ENCODE measurements at places on chromosomes 16 and 17. TPM values are rescaled to one million over a fixed set of nuclear protein-coding genes. Genes with fewer than 3 reads are reported as not detected.
A peak's percentile ranks its signal among the peaks of the same experiment; 100 is the strongest.

The MRPS23 gene
- total RNA-seq = 35.7 TPM

The ABI3 gene
- total RNA-seq = 3.1 TPM

The LITAFD gene
- total RNA-seq = not detected

The CACNG5 gene
- total RNA-seq = not detected

The PIPOX gene
- total RNA-seq = 1.6 TPM

The C16orf74 gene
- total RNA-seq = 1.3 TPM

- DNase-seq = no peak
These were observed 4.3 kb upstream of the SETD6 start for GRCh38 chr16:58510776-58511628.

- peak; percentile 19 for DNase-seq
These were observed 37.7 kb downstream of the USP32 start for GRCh38 chr17:60354223-60354622.

DNA sequence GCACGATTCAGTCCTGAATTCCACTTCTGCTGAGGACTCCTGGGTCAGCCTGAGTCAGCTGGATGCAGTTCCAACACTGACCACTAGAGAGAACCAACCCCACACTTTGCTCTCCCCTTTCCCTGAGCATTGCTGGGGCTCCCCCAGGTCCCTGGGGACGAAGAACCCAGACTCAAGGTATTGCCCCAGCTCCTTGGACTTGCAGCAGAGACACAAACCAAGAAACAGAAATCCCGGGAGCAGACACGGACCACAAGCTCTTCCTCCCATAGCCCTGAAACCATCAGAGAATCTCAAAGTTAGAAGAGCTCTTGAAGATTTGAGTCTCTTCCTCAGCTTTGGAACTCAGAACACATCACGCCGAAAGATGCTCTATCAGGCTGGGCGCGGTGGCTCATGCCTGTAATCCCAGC, 678 bp upstream of the GH1 start:
- DNase-seq = peak; percentile 59

DNA sequence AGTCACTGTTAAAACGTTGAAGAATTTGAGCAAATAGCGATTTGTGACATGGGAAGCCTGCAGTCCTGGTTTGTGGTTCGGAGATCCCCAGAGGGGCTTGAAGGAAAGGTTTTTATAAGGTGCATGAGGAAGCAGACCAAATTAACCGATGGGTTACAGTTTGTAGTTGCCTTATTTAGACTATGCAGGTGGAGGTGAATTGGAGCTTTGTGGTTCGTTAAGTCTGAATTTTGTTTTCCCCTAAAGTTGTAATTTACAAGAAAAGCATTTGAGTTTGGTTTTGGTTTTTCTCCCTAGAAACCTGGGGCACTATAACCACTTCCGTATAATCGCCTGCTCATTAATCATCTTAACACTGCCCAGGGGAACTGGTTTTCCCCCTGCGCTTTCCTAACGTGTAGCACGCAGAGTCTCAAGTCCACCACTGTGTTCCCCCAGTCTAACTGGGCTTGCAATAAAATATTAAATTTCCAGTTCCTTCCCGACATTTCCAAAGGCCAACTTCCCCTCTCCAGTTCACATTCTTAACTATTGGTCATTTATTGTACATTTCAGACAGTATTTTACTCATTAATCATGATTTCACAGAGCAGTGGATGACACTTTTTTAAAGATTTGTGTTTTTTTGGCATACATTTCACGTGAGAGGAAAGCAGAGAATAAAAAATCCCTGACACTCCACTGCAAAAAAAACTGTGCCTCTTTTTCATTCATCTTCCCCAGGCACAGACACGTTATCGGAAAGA, 932 bp downstream of the ZNF267 start:
- peak; percentile 40 for DNase-seq

- no peak for DNase-seq
These were observed 24.7 kb upstream of the CES5A start for GRCh38 chr16:55899857-55900256.

- DNase-seq = no peak
These were observed 770.8 kb upstream of the SOX9 start for GRCh38 chr17:71349908-71350600.

DNA sequence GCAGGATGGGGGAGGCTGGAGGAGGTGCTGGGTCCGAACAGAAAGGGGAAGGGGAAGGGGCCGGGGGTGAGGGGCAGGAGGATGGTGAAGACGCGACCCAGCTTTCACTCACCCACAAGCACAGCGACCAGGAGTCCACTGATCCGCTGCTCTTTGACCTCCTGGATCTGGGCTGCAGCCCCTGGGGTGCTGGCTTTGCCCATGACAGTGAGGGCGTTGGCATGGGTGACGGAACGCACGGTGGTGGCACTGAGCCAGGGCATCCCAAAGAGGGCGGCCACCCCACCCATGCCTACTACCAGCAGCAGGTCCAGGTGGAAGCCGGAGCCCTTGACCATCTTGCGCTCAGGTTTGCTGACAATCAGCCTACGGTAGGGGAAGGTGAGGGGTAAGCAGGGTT, 14.9 kb downstream of the SLC4A1 start:
- DNase-seq = no peak

DNA sequence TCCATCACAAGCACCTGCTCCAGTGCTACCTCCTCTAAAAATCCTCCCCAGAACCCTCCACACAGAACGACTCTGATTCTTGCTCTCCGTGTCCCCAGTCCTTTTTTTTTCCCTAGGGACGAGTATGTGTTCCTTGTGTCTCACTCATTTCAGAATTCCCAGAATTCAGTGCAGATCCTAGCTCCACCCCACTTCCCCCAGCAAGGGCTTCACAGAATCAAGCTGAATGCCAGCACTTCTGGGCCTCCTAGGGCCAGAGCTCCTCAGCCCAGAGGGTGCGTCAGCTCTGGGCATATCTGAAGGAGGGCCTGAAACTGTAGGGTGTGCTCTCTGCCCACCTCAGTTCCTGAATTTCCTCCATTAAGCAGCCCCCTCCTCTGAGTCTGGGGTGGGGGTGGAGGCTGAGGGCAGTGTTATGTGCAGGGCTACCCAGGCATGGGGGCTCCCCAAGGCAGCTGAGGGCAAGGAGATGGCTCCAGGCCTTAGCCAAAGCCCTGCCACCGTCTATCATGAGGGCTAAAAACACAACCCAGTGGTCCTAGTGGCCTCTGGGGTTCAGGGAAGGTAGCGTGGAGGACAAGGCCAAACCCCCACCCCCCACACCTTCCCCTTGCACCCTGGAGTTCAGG, 6.5 kb downstream of the UNC119 start:
- no peak for DNase-seq

DNA sequence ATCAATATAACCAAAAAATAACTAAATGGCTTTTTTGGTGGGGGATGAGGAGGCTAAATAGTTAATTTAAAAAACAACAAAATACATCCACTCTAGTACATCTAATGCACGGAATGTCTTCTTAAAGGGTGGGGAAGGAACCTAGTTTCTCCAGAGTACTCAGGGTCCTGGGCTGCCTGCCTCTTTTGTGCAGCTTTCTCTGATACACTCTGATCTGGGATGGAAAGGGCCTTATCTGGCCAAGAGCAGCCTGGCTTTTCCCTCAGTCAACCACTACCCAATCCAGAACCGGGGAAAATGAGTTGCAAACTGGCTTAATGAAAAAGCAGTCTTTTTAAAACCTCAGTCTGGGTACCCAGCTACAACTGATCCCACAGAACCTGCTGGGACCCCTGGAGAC, 42.9 kb downstream of the DCUN1D3 start:
- no peak for DNase-seq

GRCh38 chr17:61468263-61468907, 16.2 kb downstream of the TBX4 start:
- no peak for DNase-seq

- DNase-seq = peak; percentile 91
These were observed 22.2 kb downstream of the TEX2 start for GRCh38 chr17:64240741-64241347.

GRCh38 chr17:79760197-79760906, 17.6 kb upstream of the CBX2 start:
- DNase-seq = no peak

GRCh38 chr17:78724544-78724943, 57.5 kb downstream of the CYTH1 start:
- DNase-seq = no peak

DNA sequence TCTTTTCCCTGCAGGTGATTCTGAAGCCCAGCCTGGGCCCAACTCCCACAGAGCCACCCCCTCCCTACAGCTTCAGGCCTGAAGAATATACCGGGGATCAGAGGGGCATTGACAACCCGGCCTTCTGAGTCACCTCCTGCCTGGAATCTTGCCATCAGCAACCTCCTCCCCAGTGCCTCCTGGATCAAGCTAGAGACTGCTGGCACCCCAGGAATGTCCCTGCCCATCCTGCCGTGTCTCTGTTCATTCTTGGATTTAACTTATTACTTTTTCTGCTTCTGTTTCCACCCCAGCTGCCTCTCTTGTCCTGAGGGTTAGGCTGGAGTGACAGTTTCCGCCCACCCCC, 4.9 kb downstream of the TMEM92 start:
- no peak for DNase-seq

GRCh38 chr17:6240001-6240400, 169.8 kb downstream of the WSCD1 start:
- no peak for DNase-seq

DNA sequence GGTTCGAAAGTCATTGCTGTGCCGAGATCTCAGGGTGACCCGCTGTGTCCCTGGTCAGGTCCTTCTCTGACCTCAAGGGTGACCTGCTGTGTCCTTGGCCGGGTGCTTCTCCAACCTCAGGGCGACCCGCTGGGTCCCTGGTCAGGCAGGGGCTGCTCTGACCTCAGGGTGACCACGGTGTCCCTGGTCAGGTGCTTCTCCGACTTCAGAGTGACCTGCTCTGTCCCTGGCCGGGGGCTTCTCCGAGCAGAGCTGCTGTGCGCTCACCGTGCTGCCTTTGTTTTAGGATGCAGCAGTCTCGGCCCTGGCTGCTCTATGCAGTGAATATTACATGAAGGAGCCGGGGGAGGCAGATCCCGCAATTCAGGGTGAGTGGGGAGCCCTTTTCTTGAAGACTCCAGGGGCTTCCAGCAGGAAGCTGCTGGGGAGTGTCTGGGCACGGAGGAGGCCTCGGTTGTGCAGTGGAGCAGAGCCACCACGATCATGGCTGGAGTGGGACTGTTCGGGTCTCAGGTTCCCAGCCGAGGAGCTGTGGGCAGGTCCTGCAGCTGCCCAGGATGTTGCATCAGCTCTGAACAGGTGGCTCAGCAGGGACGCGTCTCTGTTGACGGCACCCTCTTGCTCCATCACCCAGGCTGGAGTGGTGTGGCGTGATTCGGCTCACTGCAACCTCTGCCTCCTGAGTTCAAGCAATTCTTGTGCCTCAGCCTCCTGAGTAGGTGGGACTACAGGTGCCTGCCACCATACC, 83.7 kb upstream of the ZNF750 start:
- DNase-seq = no peak

DNA sequence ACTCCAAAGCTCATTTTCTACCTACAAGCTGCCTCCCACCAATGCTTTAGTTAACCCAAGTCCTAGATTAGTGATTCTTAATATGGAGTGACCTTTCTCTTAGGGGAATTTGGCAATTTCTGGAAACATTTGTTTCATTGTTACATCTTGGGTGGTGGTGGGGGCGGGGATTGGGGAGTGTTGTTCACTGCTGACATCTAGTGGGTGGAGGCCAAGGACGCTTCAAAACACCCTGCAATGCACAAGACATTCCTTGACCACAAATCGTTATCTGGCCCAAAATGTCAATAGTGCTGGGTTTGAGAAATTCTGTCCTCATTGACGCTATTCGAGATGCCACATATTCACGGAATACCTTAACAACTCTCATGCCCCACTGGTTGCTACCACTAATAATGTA, 282.9 kb downstream of the RBFOX1 start:
- no peak for DNase-seq

GRCh38 chr16:17241264-17241835, 229.4 kb downstream of the XYLT1 start:
- DNase-seq = peak; percentile 28

DNA sequence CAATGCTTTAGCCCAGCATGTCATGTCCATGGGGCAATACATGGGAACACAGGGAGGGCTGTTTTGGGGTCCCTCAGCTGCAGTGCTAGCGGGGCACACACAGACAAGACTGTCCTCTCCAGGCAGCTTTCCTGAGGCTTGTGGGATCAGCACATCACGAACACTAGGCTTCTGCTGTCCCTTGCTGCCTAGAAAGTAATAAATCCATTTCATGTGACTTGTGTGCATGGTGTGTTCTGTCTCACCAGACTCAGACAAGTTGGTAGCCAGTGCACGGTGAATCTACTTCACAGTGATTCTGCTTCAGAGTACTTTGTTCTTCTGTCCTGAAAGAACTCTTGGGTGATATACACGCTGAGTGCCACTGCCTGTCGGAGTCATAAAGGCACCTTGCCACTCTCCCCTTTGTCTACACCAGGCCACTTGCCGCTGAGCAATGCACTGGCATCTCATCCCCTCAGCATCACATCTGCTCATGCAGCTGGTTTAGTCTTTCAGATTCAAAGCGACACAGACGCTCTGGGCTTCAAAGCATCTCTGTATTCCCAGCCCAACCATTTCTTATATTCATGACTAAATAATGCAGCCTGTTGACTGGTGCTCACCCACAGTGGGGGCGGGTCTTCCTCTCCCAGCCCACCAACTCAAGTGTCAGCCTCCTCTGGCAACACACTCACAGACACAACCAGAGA, 95.2 kb upstream of the COX10 start:
- DNase-seq = no peak

DNA sequence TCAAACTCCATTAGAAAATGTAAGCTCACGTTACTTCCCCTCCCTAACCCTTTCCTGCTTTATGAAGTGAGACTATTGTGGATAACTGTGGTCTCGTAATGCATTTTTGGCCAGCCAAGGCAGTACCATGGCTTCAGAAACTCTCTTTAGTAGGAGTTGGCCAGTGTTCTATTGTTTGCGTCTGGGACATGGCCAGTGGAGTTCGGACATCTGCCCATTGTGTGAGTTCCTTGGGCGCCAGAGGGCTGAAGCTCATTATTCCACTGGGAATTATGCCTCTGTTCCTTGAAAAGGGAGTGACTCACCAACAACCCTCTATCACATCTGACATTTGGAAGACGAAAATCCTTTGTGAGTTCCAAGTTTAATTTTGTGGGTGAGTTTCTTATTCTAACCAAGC, 319.5 kb upstream of the SOX9 start:
- no peak for DNase-seq

DNA sequence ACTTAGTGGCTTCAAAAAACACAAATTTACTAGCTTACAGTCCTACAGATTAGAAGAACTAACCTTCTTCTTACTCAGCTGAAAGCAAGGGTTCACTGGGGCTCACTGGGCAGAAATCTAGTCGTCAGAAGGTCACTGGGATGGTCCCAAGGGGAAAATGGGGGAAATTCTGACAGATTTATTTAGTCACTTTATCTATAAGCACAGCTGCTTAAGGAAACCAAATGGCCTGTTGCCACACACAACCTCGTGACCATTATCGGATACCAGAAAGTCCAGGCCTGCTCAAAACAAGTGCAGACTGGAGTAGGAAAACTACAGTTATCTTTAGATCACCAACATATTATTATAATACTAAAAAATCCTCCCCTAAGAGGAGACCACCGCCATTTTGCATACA, 374.6 kb upstream of the ASIC2 start:
- DNase-seq = peak; percentile 49

- no peak for DNase-seq
These were observed 38.5 kb downstream of the TBC1D16 start for GRCh38 chr17:79997011-79997660.

GRCh38 chr17:5861246-5861645, 208.9 kb upstream of the WSCD1 start:
- DNase-seq = no peak
